Left ventricle myocardium inferior (tissue), 1 donor: ENCODE measurements at places on chromosomes 7 and 10. TPM values are rescaled to one million over a fixed set of nuclear protein-coding genes. Genes with fewer than 3 reads are reported as not detected.

The NODAL gene
- 0.16 TPM for total RNA-seq

The GOLGA7B gene
- total RNA-seq = 0.60 TPM

The SLC39A12 gene
- not detected for total RNA-seq

The ZNF239 gene
- 1.5 TPM for total RNA-seq

The PRTFDC1 gene
- 1.5 TPM for total RNA-seq

DNA sequence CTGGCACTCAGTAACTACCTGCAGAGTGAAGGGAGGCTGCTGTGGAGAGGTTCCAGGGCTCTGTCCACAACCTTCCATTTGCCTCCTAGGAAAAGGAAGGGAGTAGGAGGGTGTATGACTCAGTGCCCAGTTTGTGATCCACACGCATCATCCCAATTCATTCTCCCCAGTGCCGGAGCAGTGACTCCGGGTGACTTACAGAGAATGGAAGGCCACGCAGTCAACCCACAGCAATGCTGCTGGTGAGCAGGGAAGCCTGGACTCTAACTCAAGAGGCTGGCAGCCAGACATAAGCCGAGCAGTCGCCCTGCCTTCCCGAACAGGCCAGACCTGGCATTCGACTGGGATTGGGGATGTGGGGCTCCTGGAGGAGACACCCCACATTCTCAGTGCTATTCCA is 139.9 kb downstream of the SH3PXD2A start:
- no peak for DNase-seq

DNA sequence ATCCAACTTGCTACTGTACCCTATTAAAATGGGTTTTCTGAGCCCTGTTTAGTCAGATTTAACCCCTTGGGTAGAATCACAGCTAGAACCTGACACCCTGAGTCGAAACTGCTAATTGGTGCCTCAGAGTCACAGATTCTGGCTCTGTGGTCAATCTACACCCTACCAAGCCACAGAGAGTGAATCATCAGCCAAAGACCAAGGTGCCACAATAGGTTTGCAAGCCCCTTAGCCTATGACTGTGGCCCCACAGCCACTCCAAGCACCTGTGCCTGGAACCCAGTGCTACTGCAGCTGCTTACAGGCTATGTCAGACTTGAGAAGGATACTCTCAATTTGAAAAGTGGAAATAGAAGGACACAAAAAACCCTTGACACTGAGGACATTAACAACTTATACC is 202.8 kb upstream of the KCND2 start:
- DNase-seq = no peak

DNA sequence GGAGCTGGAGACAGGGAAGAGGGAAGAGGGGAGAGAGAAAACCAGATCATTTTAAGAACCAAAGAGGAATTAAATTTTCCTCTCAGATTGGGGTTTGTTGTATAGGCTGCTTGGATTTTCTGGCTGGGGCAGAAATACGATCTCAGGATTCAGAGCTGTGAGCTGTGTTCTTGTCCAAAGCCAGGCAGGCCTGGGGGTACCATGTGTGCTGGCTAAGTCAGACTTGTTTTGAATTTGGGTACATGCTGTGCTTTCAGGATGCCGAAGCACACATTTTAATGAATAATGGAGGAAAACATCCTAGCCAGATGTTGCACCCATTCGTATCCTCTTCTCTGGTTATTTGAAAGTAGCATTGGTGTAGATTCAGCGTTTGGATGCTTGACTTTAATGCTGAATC is 170.3 kb upstream of the PODXL start:
- no peak for DNase-seq

DNA sequence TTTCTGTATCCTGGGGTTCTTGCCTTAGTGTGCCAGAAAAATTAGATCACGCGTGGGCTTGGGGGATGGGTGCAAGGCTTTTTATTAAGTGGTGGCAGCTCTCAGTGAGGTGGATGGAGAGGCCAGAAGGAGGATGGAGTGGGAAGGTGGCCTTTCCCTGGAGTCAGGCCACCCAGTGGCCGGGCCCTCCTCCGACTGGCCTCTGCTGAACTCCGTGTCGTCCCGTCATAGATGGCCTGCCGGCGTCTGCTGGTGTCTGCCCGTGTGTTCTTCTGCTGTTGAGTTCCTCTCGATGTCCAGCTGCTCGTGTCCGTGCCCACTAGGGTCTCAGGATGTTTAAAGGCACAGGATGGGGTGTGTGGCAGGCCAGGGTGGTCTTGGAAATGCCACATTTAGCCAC is 4.0 kb upstream of the ZNF746 start:
- DNase-seq = no peak

- DNase-seq = no peak
Observed at GRCh38 chr10:34650156-34650555, 164.9 kb downstream of the PARD3 start.

DNA sequence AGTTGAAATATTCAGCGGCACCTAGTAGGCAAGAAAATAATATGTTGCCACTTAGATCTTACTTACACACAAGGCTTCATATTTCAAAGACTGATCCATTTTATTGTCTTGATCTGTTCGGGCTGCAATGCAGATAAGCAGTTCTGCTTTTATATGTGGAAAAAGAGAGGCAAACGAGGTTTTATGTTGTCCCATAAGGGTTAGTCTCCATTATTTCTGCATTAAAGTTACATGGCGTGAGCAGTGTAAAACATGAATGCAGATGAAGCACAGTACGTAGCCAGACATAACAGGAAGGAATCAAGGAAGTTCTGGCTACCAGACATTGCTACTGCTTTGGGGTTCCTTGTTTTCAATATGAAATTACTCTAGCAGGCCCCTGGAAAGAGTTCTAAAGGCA is 224.8 kb downstream of the BBS9 start:
- DNase-seq = no peak

DNA sequence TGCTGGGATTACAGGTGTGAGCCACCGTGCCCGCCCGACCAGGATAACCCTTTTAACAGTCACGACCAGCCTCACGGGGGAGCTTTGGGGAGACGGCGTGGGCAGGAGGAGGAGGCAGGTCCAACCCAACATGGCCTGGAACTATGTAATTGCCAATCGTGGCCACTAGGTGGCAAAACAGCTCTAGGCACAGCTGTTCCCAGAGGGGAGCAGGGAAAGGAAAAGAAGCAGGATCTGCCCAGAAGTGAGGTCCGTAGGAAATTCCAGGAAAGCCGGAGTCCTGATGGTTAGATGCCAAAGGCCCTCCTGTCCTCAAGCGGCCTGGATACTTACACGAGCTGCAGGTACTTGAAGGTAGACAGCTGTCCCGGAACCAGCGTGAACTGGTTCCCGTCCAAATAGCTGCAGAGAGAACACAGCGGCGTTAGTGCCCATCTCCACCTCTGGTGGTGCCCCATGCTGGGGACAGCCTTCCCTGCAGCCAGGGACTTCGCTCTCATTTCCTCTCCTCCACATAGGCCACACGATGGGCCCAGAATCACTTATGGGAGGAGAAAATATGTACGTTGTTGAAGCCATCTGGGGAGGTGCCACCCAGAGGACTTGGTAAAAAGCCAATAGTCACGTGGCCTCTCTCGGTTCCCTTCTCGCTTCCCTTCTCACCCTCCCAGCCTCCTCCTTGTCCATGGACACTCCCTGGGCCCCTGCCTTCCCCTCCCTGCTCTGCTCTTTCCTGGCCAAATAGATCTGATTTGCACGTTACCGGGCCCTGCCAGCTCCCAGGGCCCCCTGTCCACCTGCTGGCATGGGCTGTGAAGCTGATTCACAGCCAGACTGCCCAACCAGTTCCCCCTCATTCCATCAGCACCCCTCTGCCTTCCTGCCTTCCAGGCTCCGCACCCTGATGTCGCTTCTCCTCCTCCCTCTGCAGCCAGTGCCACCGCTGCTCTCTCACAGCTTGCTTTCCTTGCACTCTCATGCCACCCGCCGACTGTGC is 148.1 kb downstream of the SLIT1 start:
- peak; percentile 66 for DNase-seq

GRCh38 chr7:6106140-6106904 is 75.1 kb downstream of the ANKRD61 start:
- DNase-seq = no peak
